Stomach (tissue), 19 donors: ENCODE measurements at places on chromosomes 3 and 15. TPM values are rescaled to one million over a fixed set of nuclear protein-coding genes. Genes with fewer than 3 reads are reported as not detected.

- H3K36me3 ChIP-seq, result no peaks in the 10 kb centered on the region
- no peak overlapping the region for H3K27ac ChIP-seq
- H3K27me3 ChIP-seq, result no peaks in the 10 kb centered on the region
Observed at GRCh38 chr3:101940521-101941317, 91.4 kb downstream of the NFKBIZ start.

GRCh38 chr3:41363830-41364523 is 164.7 kb downstream of the CTNNB1 start:
- peak; percentile 55 for DNase-seq
- H3K4me1 ChIP-seq, result peaks cover 5% of the 10 kb centered on the region
- H3K27me3 ChIP-seq, result no peaks in the 10 kb centered on the region

- DNase-seq, result no peak
- H3K4me1 ChIP-seq, result no peaks in the 10 kb centered on the region
- no peak overlapping the region for H3K4me3 ChIP-seq
- H3K27me3 ChIP-seq, result peaks cover 44% of the 10 kb centered on the region
- H3K36me3 ChIP-seq, result no peaks in the 10 kb centered on the region
Observed at GRCh38 chr15:77759896-77760592, 127.3 kb upstream of the LINGO1 start.

DNA sequence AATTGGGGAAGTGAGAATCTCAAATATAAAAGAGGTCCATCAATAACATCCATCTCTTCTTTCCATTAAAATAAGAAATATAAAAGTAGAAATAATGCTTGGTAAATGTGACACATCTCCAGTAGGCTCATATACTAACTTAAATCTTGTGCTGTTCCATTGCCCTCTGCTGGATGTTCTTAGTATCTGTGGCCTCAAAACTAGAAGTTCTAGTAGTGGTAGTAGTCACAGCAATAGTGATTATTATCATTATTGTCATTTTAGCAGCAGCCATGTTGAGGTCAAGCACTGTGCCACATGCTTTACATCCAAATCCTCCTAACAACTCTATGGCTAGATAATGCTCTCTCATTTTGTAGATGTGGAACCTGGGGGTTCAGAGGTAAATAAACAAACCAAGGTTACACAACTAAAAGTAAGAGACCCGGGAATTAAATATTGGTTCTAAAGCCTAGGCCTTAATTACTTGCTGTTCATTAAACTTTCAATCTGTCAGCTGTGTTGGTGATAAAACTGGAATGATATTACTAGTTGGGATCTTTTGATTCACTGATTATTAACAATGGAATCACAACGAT is 20.2 kb upstream of the BTLA start:
- H3K27ac ChIP-seq, result no peak overlapping the region
- no peaks in the 10 kb centered on the region for H3K27me3 ChIP-seq
- H3K4me3 ChIP-seq, result no peak overlapping the region
- H3K4me1 ChIP-seq, result no peaks in the 10 kb centered on the region
- H3K36me3 ChIP-seq, result peaks cover 6% of the 10 kb centered on the region

DNA sequence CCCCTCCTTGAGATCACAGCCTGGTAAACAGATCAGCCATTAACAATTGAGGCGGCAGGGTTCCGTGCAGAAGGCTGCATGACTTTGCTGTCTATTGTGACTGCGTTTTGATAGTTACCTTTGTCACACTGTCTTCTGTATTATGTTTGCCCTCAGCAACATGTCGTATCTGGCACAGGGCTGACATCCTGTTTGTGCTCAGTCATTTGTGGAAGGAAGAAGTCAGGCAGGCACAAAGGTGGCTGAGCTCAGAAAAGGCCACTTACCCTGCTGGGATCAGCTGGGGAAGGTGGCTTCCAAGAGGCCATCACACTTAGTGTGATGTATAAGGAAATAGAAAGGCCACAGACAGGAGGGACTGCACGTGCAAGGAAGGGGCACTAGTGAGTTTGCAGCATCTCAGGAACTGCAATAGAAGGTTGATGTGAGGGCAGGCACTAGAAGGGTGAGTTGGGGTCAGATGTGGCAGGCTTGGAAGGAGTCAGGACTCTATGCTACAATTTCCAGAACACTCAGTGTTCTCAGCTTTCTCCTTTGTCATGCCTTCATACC is 13.4 kb downstream of the PML start:
- peaks cover 32% of the 10 kb centered on the region for H3K36me3 ChIP-seq
- H3K27ac ChIP-seq, result peak overlapping the region; percentile 77
- peak; percentile 62 for DNase-seq
- no peaks in the 10 kb centered on the region for H3K27me3 ChIP-seq
- H3K4me3 ChIP-seq, result no peak overlapping the region
- peaks cover 72% of the 10 kb centered on the region for H3K4me1 ChIP-seq

DNA sequence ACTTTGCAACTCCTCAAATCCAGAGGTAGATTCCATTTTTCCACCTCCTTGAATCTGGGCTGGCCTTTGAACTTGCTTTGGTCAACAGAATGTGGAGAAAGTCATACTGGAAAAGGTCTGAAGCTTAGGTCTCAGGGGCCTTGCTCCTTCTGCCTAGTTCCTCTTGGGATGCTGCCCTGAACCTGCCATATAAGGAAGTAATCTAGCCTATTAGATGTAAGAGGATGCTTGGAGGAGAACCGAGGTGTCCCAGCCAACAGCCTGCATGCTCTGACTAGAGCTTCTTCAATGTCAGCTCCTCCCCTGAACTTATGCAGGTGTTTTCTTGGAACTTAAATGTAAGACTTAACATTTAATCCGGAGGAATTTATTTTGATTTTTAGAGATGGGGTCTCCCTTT is 2.0 kb upstream of the TMED3 start:
- no peak overlapping the region for H3K4me3 ChIP-seq
- H3K27ac ChIP-seq, result no peak overlapping the region
- H3K4me1 ChIP-seq, result peaks cover 30% of the 10 kb centered on the region
- DNase-seq, result no peak
- H3K27me3 ChIP-seq, result no peaks in the 10 kb centered on the region
- H3K36me3 ChIP-seq, result peaks cover 3% of the 10 kb centered on the region

GRCh38 chr15:91384189-91384730 is 284.2 kb downstream of the SV2B start:
- H3K27me3 ChIP-seq, result no peaks in the 10 kb centered on the region
- no peak overlapping the region for H3K27ac ChIP-seq
- no peaks in the 10 kb centered on the region for H3K4me1 ChIP-seq
- H3K36me3 ChIP-seq, result no peaks in the 10 kb centered on the region
- DNase-seq, result no peak
- no peak overlapping the region for H3K4me3 ChIP-seq

GRCh38 chr3:127831723-127832172 is 9.4 kb upstream of the MGLL start:
- H3K27me3 ChIP-seq, result no peaks in the 10 kb centered on the region
- H3K27ac ChIP-seq, result no peak overlapping the region
- peaks cover 6% of the 10 kb centered on the region for H3K4me1 ChIP-seq
- H3K4me3 ChIP-seq, result no peak overlapping the region

DNA sequence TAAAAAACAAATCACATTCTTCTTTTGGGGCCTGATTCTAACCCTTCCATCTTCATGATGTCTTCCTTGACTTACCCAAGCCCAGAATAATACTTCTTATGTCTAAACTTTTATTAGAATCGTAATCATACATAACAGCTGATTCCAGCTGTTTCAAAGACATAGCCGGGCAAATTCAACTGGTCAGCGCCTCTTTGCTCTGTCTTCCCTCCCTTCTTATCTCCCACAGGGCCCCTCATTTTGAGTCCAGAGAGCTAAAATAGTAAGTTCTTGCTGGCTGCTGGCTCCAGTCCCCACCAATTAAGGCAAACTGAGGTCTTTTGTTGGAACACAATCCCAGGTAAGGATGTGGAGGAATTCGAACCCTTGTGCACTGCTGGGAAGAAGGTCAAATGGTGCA is 108.6 kb downstream of the ADCY5 start:
- H3K4me1 ChIP-seq, result peaks cover 51% of the 10 kb centered on the region
- H3K36me3 ChIP-seq, result no peaks in the 10 kb centered on the region
- H3K27ac ChIP-seq, result no peak overlapping the region
- H3K27me3 ChIP-seq, result no peaks in the 10 kb centered on the region

DNA sequence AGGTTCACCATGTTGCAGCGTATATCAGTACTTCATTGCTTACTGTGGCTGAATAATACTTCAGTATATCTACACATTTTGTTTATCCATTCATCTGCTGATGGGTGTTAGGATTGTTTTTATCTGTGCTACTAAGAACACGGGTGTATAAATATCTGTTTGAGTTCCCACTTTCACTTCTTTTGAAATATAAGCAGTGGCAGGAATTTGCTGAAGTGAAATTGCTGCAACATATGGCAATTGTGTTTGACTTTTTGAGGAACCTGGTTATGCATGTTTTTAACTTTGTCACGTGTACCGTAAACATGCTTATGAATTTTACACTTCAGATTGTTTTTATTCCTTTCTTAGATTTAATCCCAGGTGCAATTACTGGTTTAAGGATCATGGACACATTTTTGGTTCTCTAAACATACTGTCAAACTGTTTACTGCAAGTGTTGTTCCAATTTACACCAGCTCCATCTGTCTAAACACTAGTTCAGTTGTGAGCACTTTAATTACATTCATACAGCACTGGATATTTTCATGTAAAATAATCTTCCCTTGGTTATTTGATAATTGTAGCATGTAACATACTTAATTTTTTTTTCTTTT is 23.1 kb downstream of the TRAK1 start:
- H3K4me1 ChIP-seq, result peaks cover 52% of the 10 kb centered on the region
- H3K36me3 ChIP-seq, result no peaks in the 10 kb centered on the region
- no peak overlapping the region for H3K4me3 ChIP-seq
- H3K27me3 ChIP-seq, result no peaks in the 10 kb centered on the region
- no peak overlapping the region for H3K27ac ChIP-seq
- no peak for DNase-seq

DNA sequence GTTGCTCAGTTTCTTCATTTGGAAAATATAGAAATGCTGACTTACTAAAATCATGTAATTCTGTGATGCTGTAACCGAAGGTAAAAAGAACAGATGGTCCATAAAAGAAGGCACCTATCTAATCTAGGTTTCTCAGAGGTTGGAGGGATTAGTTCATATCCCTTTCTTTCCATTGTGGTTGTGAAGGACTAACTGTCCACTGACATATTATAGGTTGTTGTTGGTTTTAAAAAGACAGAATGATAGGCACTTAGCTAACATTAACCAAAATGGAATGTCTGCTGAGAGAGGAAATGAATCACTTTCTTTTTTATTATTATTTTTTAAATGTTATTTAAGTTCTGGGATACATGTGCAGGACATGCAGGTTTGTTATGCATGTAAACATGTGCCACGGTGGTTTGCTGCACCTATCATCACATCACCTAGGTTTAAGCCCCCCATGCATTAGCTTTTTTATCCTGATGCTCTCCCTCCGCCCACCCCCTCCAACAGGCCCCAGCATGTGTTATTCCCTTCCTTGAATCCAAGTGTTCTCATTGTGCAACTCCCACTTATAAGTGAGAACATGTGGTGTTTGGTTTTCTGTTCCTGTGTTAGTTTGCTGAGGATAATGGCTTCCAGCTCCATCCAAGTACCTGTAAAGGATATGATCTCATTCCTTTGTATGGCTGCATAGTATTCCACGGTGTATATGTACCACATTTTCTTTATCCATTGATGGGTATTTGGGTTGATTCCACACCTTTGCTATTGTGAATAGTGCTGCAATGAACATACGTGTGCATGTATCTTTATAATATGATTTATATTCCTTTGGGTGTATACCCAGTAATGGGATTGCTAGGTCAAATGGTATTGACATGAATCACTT is 45.8 kb downstream of the ALDH1A2 start:
- H3K27ac ChIP-seq, result no peak overlapping the region
- no peaks in the 10 kb centered on the region for H3K27me3 ChIP-seq
- no peaks in the 10 kb centered on the region for H3K4me1 ChIP-seq
- no peak for DNase-seq

DNA sequence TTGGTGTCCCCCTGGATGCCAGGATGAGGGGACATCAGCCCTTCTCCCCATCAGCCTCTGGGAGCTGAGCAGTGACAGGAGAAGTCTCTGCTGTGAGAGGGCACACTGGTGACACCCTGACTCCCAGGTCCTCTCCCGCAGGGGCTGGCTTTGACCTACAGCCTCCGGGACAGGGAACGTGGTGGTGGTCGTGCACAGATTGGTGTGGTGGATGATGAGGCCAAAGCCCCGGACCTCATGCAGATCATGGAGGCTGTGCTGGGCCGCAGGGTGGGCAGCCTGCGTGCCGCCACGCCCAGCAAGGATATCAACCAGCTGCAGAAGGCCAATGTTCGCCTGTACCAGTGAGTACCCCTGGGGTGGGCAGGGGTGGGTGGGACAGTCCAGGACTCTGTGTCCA is 6.8 kb downstream of the VILL start:
- H3K27ac ChIP-seq, result peak overlapping the region; percentile 9
- no peaks in the 10 kb centered on the region for H3K27me3 ChIP-seq
- peak; percentile 23 for DNase-seq
- no peak overlapping the region for H3K4me3 ChIP-seq
- H3K36me3 ChIP-seq, result peaks cover 8% of the 10 kb centered on the region

Gene MYZAP
- 59.8 TPM for total RNA-seq

Gene CCDC14
- 47.3 TPM for total RNA-seq

Gene TRPM1
- not detected for total RNA-seq

Gene IGF2BP2
- 85.9 TPM for total RNA-seq

Gene NR2F2
- 96.2 TPM for total RNA-seq
